ENCODE measurements at places on chromosomes 7 and 10.

- H3K36me3 ChIP-seq = no peaks in the 10 kb centered on the region
- no peak overlapping the region for H3K4me3 ChIP-seq
- peak; percentile 47 for DNase-seq
- H3K4me1 ChIP-seq = peaks cover 42% of the 10 kb centered on the region
- peak overlapping the region; percentile 75 for H3K27ac ChIP-seq
These were observed 26.7 kb upstream of the ABLIM1 start for GRCh38 chr10:114684822-114685209.

GRCh38 chr10:110571093-110571743 lies 3.7 kb downstream of the SMC3 start:
- no peak overlapping the region for H3K27ac ChIP-seq
- no peaks in the 10 kb centered on the region for H3K36me3 ChIP-seq
- no peak overlapping the region for H3K4me3 ChIP-seq
- H3K4me1 ChIP-seq = peaks cover 29% of the 10 kb centered on the region
- no peaks in the 10 kb centered on the region for H3K27me3 ChIP-seq

DNA sequence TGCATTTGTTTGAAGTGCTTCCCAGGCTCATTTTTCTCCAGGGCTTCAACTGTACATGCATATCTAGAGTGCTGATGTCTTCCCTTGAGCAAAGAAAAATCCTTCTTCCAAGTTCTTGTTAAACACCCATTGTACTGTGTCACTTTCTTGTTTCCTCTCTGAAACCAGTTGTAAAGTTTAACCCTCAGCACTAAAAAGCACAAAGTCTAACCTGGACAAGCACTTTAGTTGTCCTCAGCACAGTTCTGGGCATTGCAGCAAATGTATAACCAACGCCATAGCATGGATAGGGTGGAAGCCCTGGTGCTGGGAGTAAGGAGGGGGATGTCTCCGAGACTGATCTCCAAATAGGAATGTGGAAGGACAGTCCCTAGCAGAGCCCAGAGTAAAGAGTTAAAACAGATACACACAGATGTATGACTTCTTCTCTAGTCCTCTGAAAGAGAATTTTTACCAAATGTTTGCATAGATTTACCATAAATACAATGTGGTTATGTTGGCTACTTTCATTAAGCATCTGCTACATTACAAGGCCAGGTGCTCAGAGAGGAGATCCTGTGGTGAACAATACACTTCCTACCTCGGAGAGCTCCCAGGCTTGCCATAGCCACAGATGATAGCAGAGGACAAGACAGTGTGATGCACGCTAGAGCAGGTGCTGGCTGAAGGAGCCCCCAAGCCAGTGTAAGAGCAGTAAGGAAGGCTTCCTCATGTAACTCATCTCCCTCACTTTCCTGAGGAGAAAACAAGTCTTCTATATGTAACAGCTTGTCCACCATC lies 57.0 kb downstream of the DNAJC12 start:
- H3K4me1 ChIP-seq = no peaks in the 10 kb centered on the region
- no peaks in the 10 kb centered on the region for H3K27me3 ChIP-seq
- no peak for DNase-seq
- H3K36me3 ChIP-seq = no peaks in the 10 kb centered on the region
- no peak overlapping the region for H3K4me3 ChIP-seq

DNA sequence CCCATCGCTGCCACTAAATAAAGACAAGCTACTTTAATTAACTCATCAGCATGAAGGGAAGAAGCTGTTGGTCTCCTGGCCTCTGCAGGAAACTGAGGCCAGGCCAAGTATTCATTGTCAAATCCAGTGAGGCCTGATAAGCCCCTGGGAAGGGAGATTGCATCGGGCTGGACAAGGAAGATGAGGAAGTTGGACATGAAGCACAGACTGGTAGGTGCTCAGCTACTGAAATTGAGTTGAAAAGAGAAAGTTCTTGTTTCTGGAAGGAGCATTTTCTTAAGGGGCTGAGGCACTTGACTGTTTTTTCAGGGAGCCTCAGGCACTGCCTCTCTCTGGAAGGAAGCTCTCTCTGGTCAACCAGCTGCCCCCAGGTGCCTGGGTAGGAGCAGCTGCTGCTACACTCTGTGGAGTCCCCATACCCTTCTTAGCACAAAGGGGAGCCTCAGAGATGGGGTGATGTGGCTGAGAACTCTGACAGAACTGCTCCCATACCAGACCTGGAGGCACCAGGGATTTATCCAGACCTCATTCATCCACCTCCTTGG lies 90.3 kb upstream of the IKZF1 start:
- H3K27ac ChIP-seq = no peak overlapping the region
- no peaks in the 10 kb centered on the region for H3K27me3 ChIP-seq
- H3K36me3 ChIP-seq = no peaks in the 10 kb centered on the region

All from Caco-2 (cell line).